ENCODE measurements at places on chromosomes 11 and 22. TPM values are rescaled to one million over a fixed set of nuclear protein-coding genes. Genes with fewer than 3 reads are reported as not detected.

The CCDC87 gene
- polyA plus RNA-seq, result 0.32 TPM

The RBM7 gene
- 48.8 TPM for polyA plus RNA-seq

The CRYAB gene
- polyA plus RNA-seq, result 45.1 TPM

The SLC5A12 gene
- 36.2 TPM for polyA plus RNA-seq

The MISFA gene
- 8.8 TPM for polyA plus RNA-seq

The E2F8 gene
- 8.9 TPM for polyA plus RNA-seq

The CSNK1E gene
- 133 TPM for polyA plus RNA-seq

The NDUFS3 gene
- 80.5 TPM for polyA plus RNA-seq

The NNMT gene
- polyA plus RNA-seq, result 3.0 TPM

The SNX19 gene
- 50.4 TPM for polyA plus RNA-seq

The MUC2 gene
- polyA plus RNA-seq, result 0.01 TPM

The CLDN5 gene
- 39.7 TPM for polyA plus RNA-seq

The HMBS gene
- 24.6 TPM for polyA plus RNA-seq

The DDI1 gene
- not detected for polyA plus RNA-seq

The RBMXL2 gene
- not detected for polyA plus RNA-seq

The FAT3 gene
- 16.8 TPM for polyA plus RNA-seq

The WNT11 gene
- polyA plus RNA-seq, result 17.4 TPM

The OR5D16 gene
- polyA plus RNA-seq, result not detected

The DLG2 gene
- 6.8 TPM for polyA plus RNA-seq

The UCP3 gene
- 4.5 TPM for polyA plus RNA-seq

The PIH1D2 gene
- 11.6 TPM for polyA plus RNA-seq

The ZP1 gene
- polyA plus RNA-seq, result 0.22 TPM

The CNTN5 gene
- polyA plus RNA-seq, result 24.5 TPM

The MAPK8IP2 gene
- polyA plus RNA-seq, result 3.5 TPM

The LMNTD2 gene
- polyA plus RNA-seq, result 3.8 TPM

The KDM4E gene
- polyA plus RNA-seq, result 0.34 TPM

The DMC1 gene
- 5.7 TPM for polyA plus RNA-seq

The FOLR3 gene
- 2.2 TPM for polyA plus RNA-seq

The CNIH2 gene
- 4.5 TPM for polyA plus RNA-seq

The DGCR6 gene
- polyA plus RNA-seq, result 2.3 TPM

The SCARF2 gene
- 39.7 TPM for polyA plus RNA-seq

The MYO7A gene
- polyA plus RNA-seq, result 4.2 TPM

The TST gene
- polyA plus RNA-seq, result 34.4 TPM

The RIMBP3B gene
- not detected for polyA plus RNA-seq

The SEPTIN5 gene
- 51.7 TPM for polyA plus RNA-seq

The FOXRED2 gene
- 27.7 TPM for polyA plus RNA-seq

The ZNF215 gene
- 3.4 TPM for polyA plus RNA-seq

The NOX4 gene
- polyA plus RNA-seq, result 50.3 TPM

The CDC45 gene
- 14.0 TPM for polyA plus RNA-seq

The RIC3 gene
- 18.1 TPM for polyA plus RNA-seq

The PPFIBP2 gene
- polyA plus RNA-seq, result 56.7 TPM

The TRIM29 gene
- 0.90 TPM for polyA plus RNA-seq

The C11orf91 gene
- not detected for polyA plus RNA-seq

The OR2D2 gene
- polyA plus RNA-seq, result not detected

The SCN3B gene
- 2.2 TPM for polyA plus RNA-seq

The TREH gene
- 1.4 TPM for polyA plus RNA-seq

The BRMS1 gene
- polyA plus RNA-seq, result 31.1 TPM

The FGF19 gene
- polyA plus RNA-seq, result 0.14 TPM

The MUC5AC gene
- polyA plus RNA-seq, result 0.02 TPM

The TSG101 gene
- polyA plus RNA-seq, result 130 TPM

The CASP4 gene
- polyA plus RNA-seq, result 20.6 TPM

The KCNQ1OT1 gene
- 0.73 TPM for polyA plus RNA-seq

The GPR83 gene
- 0.93 TPM for polyA plus RNA-seq

The ABTB2 gene
- polyA plus RNA-seq, result 8.7 TPM

The CBX7 gene
- polyA plus RNA-seq, result 7.0 TPM

The KRTAP5-4 gene
- not detected for polyA plus RNA-seq

The SLC22A6 gene
- 0.22 TPM for polyA plus RNA-seq

The C22orf42 gene
- not detected for polyA plus RNA-seq

The LRRC4C gene
- polyA plus RNA-seq, result 29.0 TPM

All from left renal pelvis (tissue), 4 donors.